ENCODE measurements at places on chromosomes 5 and 9.

GRCh38 chr9:126862104-126862761, 1.8 kb downstream of the ZBTB34 start:
- DNase-seq: no peak

- DNase-seq: no peak
These were observed 44.2 kb upstream of the GNPDA1 start for GRCh38 chr5:142056816-142057696.

GRCh38 chr5:62465985-62466925, 53.7 kb downstream of the IPO11 start:
- DNase-seq: no peak

DNA sequence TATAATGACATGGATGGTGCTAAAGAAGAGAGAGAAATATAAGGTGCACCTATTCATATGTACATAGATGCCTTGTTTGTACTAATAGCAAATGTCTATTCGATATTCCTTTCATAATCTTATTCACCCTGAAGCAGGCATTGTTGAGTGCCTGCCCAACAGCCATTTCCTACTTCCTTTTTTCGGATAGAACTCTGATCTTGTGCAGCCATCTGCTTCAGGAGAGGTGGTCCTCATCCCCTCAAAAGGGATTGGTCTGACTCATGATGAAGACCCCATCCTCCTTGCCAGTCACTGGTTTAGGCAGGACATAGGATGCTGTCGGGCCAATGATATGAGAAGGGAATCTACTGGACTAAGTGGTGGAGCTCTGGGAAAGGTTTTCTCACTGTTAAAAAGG, 8.4 kb upstream of the RANBP3L start:
- DNase-seq: no peak

- no peak for DNase-seq
These were observed 12.3 kb downstream of the GFPT2 start for GRCh38 chr5:180340856-180341255.

GRCh38 chr9:6829027-6829426, 71.3 kb downstream of the KDM4C start:
- DNase-seq: peak; percentile 18

GRCh38 chr5:157961896-157962590, 103.1 kb upstream of the CLINT1 start:
- no peak for DNase-seq

GRCh38 chr5:139210585-139210984, 12.4 kb upstream of the SIL1 start:
- no peak for DNase-seq

- no peak for DNase-seq
These were observed 161.5 kb upstream of the NR4A3 start for GRCh38 chr9:99660191-99660636.

DNA sequence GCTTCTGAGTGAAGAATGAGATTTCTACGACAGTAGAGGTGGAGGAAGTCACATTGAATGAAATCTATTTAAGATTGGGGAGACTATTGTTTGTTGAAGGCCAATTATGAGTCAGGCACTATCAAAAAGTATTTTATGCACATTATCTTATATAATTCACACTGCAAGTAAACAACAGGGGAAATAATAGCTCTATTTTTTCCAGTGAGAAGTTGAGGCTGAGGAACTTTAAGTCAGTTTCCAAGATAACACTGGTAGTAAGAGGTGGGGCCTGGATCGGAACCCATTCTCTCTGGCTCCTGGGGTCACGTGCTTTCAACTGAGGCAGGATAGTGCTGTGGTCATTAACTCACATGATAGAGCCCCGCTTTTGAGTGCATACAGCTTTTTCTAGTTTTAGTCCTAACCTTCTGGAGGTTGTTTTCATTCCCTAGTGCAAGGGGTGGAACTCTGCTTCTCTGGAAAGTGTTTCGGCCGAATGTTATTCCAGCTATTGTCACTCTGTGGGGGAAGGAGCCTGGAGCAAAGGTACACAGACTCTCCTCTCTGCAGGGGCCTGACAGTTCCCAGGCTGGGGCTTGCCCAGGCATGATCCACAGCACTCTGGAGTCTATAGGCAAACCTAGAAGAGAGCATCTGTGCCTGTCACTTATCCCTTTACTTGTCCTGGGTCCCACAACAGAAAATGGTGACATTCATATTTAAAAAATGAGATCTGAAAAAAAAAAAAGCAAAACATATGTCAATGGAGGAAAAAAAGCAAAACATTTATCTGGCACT, 352.4 kb upstream of the ACTBL2 start:
- no peak for DNase-seq

DNA sequence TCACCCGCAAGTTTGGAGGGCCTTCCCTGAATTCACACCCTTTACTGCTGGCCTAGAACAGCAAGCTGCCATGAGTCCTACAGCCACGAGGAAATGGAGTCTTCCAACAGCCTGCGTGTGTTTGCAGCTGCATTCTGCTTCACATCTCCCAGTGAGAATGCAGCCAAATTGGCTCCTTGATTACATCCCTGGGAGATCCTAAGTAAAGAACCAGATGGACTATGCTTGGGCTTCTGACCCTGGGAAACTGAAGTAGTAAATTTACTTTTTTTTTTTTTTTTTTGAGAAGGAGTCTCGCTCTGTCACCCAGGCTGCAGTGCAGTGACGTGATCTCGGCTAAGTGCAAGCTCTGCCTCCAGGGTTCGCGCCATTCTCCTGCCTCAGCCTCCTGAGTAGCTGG, 617.0 kb upstream of the CDH18 start:
- DNase-seq: no peak

GRCh38 chr5:72474046-72474500, 33.1 kb downstream of the ZNF366 start:
- DNase-seq: no peak

DNA sequence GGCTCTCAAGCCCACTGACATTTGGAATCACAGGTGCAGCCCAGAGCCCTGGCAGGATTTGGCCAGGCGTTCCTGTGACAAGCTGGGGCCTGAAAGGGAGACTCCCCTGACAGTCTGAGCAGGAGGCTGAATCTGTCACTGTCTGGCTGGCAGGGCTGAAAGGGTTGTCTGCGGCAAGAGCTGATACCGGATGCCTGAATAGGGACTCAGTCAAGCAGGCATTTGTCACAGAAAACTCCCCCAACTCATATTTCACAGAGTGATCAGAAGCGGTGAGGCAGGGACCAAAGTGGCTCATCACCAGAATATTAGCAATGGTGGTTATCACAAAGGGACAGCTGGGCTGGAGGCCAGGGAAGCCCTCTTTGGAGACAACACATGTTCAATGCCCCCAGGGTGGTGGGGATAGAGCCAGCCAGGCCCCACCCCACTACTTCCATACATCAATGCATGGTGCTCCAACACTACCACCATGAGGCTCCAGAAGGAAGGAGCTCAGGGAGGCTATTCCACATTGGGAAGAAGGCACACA, 295.5 kb downstream of the DTWD2 start:
- peak; percentile 3 for DNase-seq

DNA sequence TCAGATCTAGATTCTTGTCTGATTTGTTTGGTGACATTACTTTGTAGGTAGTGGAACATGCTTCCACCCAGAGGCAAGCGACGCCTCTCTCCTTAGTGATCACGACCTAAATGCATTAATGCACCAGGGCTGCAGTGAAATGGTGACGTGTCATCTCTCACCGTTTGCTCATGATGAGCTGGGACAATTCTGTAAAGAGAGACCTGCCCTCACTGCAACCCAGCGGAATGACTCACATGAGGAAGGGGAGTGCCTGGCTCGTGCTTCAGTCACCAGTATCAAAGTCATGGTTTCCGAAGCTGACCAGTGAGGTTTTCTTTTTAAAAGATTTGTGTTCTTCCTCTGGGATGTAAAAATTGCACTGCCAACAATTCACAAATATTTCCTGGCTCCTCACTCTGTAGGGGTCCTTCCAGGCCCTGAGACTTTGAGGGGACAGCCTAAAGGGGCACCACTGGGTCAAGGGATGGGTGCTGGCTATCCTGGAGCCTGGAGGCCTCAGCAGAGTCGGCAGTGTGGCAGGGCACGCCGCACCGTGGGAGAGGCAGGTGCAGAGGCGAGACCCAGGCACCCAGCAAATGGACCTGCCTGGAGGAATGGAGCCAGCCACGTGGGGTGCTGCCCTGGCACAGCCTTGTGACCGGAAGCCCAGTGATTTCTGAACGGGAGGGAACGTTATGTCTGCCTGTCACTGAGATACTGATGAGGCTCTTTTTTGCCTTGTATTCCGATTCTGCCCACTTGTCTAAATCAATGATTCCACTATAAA, 17.3 kb downstream of the QSOX2 start:
- DNase-seq: peak; percentile 19

DNA sequence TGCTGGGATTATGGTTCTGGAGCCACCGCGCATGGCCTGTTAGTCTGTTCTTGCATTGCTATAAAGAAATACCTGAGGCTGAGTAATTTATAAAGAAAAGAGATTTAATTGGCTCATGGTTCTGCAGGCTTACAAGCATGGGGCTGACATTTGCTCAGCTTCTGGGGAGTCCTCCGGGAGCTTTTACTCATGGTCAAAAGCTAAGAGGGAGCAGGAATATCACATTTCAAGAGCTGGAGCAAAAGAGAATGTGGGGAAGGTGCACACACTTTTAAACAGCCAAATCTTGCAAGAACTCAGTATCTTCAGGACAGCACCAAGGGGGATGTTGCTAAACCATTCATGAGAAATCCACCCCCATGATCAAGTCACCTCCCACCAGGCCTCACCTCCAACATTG, 12.1 kb downstream of the JAK2 start:
- DNase-seq: no peak

- DNase-seq: peak; percentile 79
These were observed 58.1 kb downstream of the RFX3 start for GRCh38 chr9:3467593-3468219.

Measured in SK-MEL-5 (cell line).